WERI-Rb-1 (cell line): ENCODE measurements at places on chromosomes 12 and 14.

DNA sequence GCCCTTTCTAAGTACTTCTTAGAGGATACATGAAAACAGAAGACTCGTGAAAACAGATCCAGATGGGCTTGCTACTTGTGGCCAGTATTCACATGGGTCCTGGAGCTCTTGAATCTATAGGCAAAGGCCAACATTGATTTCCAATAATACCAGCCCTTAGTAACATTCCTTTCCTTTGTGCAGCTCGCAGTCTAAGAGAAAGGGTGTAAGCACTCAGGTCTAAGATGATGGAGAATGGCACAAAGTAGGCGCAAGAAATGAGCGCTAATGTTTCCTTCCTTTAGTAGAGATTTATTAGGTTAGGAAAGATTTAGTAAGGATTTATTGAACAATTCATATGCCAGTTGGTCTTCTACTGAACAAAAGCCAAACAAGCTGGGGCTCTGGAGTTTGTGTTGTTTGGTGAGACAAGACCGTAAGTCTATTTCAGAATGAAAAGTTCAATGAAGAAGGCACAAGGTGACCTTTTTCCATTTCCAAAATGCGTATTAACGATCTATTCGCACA is 525 bp downstream of the RNU6-8 start:
- no peak for DNase-seq

GRCh38 chr12:87676731-87677130 is 352.5 kb downstream of the C12orf50 start:
- no peak for DNase-seq

GRCh38 chr14:77407158-77407557 is 16.2 kb downstream of the NOXRED1 start:
- DNase-seq = no peak

GRCh38 chr12:52647601-52648000 is 4.4 kb downstream of the KRT2 start:
- DNase-seq = no peak

DNA sequence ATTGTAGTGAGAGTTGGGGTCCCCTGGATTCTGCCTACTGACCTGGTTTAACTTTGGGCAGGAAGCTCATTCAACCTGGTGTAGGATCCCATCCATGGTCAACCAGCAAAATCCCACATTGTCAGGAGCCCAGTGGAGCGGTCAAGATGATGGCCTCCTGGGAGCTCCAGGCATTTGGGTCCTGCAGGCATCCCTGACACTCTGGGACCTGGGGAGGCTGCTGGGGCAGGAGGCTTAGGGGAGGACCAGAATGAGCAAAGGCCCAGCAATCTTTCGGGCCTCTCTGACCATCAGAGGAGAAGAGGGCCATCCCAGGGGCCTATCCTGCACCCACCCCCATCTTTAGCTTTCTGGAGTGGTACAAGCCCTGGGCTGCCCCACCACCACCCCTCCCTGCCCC is 104.0 kb downstream of the PRMT8 start:
- no peak for DNase-seq

DNA sequence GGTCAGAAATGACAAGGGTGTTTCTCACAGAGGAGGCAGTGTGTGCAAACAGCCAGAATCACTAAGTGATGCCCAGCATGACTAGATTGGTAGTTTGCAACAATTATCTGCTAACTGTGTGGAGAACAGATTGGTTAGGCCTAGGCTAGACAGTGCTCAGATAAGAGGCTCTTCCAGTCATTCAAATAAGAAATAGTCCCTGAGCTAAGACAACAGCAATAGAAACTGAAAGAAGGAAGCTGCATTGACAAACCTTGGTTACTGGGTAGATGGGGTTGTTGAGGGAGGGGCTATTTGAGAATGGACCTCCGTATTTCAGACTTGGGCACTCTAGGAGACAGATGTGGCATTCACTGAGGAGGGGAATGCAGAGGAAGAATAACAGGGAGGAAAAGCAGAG is 255.0 kb upstream of the NPAS3 start:
- DNase-seq = no peak

DNA sequence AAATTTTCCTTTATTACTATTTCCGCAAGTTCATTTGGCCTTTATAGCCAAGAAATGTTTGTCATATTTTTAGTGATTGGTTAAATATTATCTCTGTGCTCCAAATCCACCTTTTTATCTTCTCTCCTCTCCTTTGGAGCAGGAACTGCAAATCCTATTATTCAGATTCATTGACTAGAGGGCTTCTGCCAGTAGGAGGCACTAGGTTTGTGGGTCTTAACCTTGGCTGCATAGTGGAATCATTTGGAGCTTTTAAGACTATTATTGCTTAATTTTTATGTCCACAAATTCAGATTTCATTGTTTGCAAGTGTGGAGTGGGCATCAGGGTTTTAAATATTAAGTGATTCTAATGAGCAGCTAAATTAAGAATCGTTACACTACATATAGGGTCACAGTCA is 75.3 kb upstream of the SYT10 start:
- no peak for DNase-seq

- no peak for DNase-seq
These were observed 47.1 kb downstream of the IL31 start for GRCh38 chr12:122126713-122127597.

- DNase-seq = peak; percentile 71
These were observed 43.7 kb downstream of the DDX11 start for GRCh38 chr12:31117203-31118011.

GRCh38 chr14:101442451-101442850 is 118.8 kb upstream of the DIO3 start:
- no peak for DNase-seq

GRCh38 chr12:96225994-96226399 is 31.8 kb downstream of the ELK3 start:
- DNase-seq = no peak

DNA sequence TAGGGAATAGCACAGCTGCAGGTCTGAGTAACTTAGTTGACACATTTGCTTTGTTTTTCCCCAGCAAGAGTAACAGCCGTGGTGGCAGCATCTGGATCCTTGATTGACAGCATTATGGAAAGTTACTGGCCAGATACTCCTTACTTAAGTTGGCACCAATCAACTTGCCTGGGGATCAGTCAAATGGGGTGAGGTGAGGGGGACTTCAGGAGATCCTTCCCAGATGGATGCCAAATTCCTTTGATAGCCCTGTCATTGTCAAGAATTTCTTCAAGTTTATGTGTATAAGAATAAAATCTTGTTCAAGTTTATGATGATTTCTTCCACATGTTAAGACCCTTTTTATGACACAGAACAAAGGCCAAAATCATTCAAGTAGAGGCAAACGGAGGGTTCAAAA is 618.4 kb downstream of the SLC6A15 start:
- no peak for DNase-seq

DNA sequence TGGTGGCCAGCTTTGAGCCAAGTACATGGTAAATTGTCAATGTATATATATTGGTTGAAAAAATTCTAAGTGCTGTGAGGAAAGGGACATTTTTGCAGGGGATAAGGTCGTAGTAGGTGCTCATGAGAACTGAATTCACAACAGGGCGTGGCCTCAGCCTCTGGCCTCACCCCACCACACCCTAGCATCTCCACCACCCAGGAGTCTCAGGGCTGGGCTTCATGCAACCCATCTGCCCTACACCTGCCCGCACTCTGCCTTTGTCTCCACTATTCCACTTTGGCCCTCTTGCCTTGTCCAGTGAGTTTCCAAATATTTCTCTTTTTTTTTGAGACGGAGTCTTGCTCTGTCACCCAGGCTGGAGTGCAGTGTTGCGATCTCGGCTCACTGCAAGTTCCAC is 22.1 kb upstream of the AQP2 start:
- DNase-seq = no peak

DNA sequence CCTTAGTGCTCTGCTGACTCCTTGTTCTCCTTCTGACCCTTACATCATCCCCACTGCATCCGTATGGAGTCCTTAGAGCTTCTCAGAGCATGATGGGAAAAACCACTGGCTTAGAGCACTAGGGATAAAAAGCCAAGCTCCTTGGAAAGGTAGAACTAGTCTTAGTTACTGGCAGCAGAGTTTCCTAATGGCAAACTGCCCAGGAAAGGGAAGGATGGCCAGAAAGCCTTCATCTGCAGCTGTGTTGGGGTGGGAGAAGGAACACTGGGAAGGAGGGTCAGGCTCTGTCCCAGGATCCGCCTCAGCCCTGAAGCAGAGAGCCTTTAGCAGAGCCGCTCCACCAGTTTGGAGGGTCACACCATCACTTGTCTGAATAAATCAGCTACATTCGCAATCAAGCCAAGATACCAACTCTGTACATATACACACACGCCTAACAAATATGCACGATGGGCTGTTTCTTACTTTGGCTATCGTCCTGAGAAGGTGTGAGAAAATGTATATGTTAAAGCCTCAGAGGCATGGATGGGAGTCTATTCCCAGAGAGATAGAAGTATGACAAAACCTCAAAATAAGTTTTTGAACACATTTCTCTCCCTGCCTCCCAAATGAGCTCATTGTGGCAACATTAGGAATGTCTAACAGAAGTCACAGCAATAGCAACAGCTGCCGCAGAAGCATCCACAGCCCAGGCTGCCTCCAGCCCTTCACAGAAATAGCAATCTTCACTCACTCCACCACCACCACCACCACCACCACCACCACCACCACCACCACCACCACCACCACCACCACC is 18.6 kb upstream of the GALNT8 start:
- DNase-seq = no peak

GRCh38 chr12:132380641-132381040 is 51.3 kb upstream of the GALNT9 start:
- no peak for DNase-seq

DNA sequence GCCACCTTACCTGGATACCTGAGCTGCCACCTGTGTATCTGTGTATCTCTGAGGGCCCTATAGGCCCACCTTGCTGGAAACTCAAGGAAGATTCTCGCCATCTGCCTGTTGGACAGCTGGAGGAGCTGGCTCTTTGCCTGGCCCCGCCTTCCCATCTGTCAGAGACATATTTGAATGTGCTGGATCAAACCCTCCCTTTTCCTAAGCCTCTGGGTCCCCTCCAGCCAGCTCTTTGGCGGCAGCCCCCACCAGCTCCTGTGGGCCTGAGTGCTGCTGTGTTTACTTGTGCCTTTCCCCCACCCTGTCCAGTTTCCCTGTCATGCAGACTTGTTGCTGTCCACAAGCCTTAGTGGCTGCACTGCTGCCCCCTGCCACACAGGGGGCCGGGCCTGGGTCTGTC is 55.9 kb upstream of the SRSF5 start:
- DNase-seq = peak; percentile 96

DNA sequence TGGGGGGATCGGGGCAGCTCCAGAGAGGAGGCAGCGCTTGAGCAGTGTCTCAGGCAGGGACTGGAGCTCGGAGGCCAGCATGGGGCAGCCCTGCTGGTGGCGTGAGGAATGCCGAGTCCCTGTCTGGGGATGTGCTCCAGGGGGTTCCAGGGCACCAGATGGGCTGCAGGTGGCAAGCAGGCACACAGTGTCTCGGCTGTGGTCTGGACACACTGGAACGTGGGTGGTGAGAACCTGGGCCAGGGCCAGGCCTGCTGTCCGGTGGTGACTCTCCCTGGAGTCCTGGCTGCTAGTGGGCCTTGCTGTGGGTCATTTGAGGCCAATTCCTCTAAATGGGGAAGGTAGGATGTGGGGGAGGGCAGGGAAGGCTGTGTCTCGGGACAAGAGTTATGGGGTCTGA is 199.4 kb upstream of the RTL1 start:
- no peak for DNase-seq

DNA sequence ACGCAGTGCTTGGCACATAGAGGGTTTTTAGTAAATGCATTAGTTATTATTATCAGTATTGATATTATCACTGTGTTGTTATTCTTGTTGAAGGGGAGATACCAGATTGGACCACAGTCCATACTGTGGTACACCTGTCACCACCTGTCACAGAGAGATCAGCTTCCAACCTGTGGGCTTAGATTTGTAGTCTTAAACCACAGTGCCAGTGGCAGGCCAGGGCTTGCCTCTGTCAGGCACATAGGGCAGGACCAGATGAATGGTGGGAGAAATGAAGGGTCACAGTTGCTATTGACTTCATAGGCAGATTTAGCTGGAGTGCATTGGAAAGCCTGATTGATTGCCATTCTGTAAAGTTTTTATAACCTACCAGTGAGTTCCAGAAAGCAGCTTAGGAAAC is 35.1 kb downstream of the ARL1 start:
- DNase-seq = peak; percentile 59

- no peak for DNase-seq
These were observed 4.9 kb upstream of the B4GALNT3 start for GRCh38 chr12:454833-455232.

GRCh38 chr14:65003394-65003793 is 16.7 kb downstream of the FNTB start:
- no peak for DNase-seq

- no peak for DNase-seq
These were observed 4.1 kb upstream of the CS start for GRCh38 chr12:56304276-56304675.

DNA sequence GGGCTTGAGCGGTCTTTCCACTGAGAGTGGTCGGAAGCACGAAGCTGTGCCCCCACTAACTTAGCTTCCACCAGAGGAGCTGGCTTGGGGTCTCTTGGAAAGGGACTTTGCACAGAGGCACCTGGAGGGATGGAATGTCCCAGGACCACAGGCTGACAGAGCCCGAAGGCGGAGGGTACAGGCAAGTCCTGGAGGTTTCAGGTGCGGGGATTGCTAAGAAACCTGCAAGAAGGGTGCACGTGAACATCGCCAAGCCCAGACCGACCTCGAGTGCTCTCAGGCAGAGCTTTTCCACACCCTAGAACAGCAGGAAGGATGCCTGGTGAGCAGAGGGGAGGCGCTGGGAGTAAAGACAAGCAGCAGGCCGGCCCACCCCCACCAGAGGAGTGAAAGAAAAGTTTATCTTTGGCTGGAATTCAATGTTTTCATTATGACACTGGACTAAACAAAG is 61.6 kb downstream of the SERPINA3 start:
- DNase-seq = no peak

DNA sequence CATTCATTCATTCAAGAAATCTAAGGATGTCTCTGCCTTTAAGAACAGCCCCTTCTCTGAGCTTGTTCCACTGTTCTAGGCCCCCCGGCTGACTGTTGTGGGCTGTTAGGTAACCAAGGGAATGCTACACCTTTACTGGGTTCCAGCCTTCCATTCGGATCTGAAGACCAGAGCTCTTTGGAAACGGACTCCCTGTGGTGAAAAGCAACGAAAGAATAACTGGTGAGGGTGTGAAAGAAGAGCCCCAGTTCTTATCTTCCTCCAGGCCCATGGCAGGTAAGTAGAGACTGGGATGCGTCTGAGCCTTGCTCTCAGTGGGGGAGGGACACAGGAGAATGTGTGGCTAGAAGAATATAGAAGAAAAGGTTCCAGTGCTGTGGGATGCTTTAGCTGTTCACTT is 207.4 kb downstream of the TMEM132D start:
- DNase-seq = no peak

DNA sequence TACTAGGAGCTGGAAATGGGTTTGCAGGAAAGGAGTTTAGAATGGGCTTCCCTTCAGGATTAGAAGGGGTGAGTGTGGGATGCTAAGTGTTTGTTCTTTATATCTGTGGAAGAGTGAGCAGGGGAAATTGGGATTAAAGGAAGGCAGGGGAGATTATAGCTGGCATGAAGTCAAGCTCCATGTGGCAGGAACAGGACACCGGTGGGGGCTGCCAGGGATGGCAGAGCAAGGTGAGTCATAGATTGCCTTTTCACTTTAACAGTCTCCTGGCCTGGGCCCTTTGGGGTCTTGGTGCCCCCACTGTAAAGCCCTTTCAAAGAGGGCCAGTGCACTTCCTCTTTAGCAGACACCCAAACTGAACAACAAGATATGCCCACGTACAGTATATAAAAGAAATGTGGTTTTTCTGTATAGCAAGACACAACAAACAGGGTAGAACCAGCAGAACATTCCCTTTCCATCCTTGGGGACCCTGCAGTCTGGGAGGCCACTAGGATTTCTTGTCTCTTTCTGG is 23.1 kb upstream of the FBXO21 start:
- no peak for DNase-seq
